ENCODE measurements at places on chromosomes 4 and X.

GRCh38 chr4:122824616-122825015, 2.0 kb upstream of the FGF2 start:
- no peak for DNase-seq

DNA sequence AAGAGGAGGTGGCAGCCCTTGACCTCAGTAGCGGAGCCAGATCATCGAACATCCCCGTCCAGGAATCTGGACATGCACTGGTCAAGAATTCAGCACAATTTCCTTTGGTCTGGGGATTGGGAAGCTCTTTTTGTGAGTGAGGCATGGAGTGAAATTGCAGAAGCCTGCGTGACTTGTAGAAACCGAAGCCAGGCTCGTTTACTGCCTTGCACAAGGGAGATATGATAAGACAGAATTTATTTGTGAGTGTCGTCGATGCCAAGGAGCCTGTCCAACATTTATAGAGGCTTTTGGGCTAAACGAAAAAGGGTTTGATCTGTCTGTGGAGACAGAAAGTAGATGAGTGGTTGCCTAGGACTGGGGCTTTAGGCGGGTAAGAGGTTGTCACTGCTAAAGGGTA, 50.6 kb downstream of the TBL1X start:
- no peak for DNase-seq

GRCh38 chrX:20056704-20057103, 60.0 kb downstream of the MAP7D2 start:
- DNase-seq = no peak

GRCh38 chr4:120281581-120281980, 214.9 kb upstream of the MAD2L1 start:
- DNase-seq = no peak

DNA sequence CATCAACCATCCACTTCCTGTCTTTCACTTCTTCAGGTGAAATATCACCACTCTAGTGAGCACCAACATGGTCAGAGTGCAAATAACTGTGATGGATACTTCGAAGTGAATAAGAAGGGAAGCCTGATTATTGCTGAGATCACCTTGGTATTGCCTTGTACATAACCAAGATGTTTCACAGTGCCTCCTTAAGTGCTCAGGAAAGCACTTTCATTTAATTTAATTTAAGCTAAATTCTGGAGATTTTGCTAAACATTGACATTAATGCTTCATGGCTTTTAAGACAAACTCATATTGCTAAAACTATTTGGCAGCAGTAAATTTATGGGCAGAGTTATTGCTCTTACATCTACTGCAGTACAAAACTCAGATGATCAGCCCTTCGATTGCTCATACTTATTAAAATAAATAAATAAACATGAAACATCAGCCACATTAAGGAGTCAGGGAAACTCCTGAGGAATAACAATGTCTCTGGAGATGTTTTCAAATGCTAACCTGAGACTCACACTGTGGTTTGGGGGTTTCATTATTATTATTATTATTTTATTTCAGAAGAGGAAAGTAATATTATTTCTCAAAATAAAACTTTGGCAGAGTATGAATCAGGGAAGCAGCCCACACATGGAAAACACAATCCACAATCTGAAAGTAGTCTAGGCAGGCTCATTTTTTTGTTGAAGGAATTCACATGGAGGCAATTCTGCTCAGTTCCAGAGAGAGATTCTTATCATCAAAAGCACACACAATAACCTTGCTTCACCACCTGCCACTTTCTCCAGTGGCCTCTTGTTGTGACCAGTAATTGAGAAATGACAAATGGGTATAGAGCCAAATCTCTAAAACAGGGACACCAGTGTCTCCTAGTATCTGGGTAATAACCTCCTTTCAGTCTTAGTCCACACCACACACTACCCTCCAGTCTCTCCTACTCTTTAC, 344.2 kb downstream of the MAPK10 start:
- DNase-seq = no peak
